ENCODE measurements at places on chromosomes 1 and 21.

DNA sequence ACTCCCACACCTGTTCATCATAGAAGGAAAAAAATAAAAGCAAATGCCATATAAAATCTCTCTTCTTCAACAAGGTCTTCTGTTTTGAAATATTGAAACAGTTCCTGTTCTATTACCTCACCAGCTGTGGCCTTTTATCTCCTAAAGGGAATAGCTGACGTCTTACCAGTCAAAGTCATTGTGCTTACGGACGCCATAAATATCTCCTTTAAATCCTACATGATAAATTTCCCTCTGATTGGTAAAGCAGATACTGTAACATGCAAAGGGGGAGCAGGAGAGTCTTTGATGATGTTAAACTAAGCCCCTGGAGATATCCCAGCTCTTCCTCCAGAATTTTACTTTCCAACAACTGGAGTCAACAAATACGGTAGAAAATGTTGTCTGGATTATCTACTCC is 168.4 kb downstream of the ZC3H11B start:
- DNase-seq, result no peak

GRCh38 chr1:201100169-201100930 is 11.9 kb downstream of the CACNA1S start:
- no peak for DNase-seq

- no peak for DNase-seq
Observed at GRCh38 chr21:36694031-36694515, 4.8 kb upstream of the SIM2 start.

DNA sequence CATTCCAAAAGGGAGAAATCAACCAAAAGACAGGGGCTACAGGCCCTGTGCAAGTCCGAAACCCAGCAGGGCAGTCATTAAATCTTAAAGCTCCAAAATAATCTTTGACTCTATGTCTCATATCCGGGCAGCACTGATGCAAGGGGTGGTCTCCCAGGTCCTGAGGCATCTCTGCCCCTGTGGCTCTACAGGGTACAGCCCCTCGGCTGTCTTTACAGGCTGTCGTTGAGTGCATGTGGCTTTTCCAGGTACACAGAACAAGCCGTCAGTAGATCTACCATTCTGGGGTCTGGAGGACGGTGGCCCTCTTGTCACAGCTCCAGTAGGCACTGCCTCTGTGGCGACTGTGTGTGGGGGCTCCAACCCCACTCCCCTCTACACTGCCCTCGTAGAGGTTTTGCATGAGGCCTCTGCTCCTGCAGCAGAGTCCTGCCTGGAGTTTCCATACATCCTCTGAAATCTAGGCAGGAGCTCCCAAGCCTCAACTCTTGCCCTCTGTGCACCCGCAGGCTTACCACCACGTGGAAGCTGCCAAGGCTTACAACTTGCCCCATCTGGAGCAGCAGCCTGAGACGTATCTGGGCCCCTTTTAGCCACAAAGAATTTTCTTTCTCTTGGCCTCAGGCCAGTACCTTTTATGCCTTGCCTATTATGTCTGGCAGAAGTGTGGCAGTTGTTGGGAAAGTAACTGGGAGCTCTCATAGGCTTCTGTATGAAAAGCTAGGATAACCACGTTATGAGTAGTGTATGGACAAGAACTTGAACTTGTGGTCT is 52.5 kb downstream of the POU2F1 start:
- DNase-seq, result no peak

DNA sequence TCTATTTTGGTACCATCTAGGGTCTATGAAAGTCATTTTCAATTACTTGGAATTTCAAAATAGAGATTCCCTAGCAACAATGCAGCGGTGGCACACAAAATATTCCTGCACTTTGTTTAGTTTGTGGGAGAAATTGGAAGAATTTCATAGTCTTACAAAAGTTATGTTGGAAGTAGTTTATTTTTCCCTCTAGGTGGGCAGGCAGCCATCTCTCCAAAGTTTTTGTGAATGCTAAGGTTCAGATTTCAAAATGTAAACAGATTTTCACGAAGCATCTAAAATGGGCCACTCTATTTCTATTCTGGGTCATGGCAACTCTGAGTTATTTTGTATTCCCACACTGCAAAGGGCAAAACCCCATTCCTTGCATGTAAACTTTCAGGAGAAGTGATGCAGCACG is 8.0 kb downstream of the SMCP start:
- no peak for DNase-seq

- peak; percentile 3 for DNase-seq
Observed at GRCh38 chr21:21029164-21029563, 31.0 kb downstream of the NCAM2 start.

GRCh38 chr1:16180291-16180824 is 24.5 kb upstream of the EPHA2 start:
- no peak for DNase-seq

GRCh38 chr1:228280106-228280901 is 72.5 kb downstream of the OBSCN start:
- no peak for DNase-seq

DNA sequence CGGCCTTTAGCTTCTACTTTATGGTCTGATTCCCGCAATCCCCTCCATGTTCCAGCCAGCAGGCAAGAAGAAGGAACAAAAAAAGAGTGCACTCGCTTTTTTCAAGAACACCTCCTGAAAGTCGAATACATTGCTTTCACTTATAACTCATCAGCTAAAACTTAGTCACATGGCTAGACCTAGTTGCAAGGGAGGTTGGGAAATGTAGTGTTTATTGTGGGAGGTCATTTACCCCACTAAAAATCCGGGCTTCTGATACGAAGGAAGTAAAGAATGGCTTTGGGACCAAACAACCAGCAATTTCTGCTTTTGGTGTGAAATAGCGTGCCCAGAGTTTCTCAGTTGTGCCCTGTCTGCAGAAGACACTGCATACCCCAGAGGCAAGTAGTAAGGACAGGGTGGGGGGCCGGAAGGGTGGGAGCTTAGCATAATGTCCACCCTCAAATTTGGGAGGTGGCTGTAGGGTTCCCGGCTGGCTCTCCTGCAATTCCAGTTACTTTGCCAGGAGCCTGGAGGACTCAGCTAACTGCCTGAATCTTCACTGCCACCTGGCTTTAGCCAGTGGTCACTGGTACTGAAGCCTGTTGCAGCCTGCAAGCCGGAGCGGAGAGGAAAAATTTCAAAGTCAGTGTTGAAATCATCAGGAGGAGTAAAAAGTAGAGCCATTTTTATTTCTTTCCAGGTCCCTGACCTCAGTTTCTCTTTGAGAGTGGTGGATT is 57.7 kb upstream of the F3 start:
- DNase-seq, result no peak

Data from NCI-H774 (cell line).